ENCODE measurements at places on chromosomes 2 and 18.

DNA sequence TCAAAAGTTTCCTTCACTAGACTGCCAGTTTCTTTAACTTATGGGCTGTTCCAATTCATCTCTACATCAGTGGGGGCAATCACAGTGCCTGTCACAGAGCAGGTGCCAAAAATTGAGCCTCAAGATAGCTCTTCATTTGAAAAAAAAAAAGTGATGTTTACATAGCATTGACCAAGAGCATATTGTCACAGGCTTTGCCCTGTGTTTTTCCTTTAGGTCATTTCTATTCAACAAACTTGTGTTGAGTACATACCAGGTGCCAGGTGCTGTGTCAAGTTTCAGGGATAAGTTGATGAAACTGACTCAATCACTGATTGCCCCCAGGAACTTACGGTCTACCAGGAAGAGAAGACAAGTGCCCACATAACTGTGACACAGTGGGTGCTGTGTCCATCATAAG lies 22.2 kb upstream of the NT5C1B start:
- no peak for DNase-seq

DNA sequence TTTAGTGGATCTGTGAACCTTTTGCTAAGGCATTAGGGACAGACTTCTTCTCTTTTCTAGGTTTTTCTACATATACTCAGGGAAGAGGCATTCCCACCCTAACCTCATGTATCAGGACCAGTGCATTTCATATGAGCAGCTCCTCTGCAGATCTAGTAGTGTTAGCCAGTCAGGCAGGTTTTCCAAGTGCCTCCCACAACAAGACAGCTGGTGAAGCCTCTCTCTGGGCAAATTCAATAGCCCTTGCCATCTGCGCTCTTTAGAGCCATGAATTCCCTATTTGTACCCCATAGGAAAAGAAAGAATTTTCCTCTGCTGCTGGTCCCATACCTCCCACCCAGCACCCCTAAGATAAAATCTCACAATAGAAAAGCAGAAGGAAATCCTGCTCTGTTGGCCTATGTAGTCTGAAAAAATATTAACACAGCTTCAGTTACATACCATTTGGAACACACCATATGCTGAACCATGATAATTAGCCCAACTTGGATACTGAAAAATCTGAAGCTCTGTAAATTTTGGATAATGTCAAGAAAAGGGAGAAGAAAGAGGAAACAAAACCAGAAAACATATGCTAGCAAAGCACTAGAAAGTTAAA lies 1354.6 kb upstream of the NRXN1 start:
- DNase-seq: no peak

GRCh38 chr2:238808761-238809160 lies 39.1 kb upstream of the TWIST2 start:
- no peak for DNase-seq

- DNase-seq: no peak
Measured at GRCh38 chr2:28576714-28577113, 80.9 kb downstream of the PLB1 start.

- DNase-seq: no peak
Measured at GRCh38 chr2:60292242-60292641, 261.2 kb downstream of the BCL11A start.

DNA sequence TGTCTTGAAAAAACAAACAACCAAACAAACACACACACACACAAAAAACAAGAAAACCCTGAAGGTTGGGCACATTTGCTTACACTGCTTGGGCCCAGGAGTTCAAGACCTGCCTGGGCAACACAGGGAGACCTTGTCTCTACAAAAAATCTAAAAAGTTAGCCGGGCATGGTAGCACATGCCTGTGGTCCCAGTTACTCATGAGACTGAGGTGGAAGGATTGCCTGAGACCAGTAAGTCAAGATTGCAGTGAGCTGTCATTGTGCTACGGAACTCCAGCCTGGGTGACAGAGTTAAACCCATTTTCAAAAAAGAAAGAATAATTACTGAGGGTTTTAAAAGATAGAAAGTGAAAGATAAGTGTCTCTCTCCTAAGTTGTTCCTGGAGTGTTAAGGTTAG lies 103.4 kb downstream of the MBD5 start:
- DNase-seq: no peak

DNA sequence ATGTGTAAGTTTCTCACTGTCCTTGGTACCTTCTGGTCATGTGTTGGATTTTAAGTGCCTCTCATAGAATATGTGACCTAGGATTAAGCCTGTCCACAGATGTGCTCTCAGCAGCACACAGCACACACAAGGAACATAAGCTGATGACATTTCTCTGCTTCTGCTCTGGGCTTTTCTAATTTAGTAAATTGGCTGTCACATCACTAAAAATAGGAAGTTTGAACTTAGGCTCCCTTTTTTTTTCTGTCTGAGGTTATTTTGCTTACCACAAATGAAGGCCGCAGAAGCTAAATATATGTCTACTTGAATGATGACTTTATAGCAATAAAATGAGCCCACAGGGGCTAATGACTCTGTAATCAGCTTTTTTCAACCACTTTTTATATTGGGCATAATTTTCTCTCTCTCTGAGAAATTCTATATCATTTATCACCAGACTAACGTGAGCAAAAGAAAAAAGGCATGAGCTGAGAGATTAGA lies 150.2 kb upstream of the KLHL14 start:
- no peak for DNase-seq

DNA sequence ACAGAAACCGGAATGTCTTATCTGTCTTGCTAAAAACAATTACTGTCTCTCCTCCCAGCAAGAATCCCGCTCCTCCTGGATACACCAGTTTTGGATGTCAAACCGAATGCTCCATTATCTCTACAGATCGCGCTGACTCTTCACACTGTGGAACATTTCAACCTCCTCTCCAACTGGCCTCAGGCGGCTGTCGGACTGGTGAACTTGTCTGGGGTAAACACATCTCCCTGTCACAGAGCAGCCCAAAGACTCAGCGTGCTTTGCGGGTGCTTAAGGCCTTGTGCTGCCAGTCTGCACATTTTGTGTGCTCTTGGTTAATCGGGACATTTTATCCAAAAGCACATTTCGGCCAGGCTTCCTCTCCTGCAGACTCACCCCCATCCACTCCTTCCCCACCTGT lies 173.1 kb downstream of the ICOS start:
- DNase-seq: no peak

GRCh38 chr2:149931486-149931885 lies 343.9 kb upstream of the MMADHC start:
- DNase-seq: no peak

DNA sequence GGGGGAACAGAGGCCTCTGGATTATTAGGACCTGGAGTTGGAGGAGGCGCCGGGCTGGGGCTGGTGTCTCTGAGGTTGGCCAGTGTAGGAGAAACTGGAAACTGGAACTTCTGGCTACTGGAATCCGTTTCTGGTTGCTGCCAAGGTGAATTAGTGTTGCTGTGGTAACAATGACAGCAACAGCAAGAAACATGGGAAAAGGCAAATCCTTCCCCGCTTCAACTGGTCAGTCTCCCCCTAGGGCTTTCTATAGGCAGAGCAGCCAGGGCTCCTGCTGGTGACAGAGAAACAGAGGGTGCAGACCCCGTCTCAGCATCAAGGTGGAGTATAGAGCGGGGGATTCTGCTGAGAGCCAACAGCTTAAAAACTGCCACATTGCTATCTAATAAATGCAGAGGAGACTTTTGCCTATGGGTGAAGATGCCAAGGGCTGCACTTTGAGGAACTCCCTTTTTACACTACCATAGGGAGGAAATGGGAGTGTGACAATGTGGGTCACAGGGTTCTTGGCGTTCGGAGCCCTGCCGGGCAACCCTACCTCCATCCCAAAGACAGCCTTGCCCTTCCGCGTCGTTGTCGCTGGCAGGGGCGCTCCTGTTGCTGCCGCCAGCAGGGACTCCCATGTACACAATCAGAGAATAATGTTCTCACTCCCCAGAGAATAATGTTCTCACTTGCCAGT lies 81.4 kb upstream of the CABLES1 start:
- DNase-seq: no peak

DNA sequence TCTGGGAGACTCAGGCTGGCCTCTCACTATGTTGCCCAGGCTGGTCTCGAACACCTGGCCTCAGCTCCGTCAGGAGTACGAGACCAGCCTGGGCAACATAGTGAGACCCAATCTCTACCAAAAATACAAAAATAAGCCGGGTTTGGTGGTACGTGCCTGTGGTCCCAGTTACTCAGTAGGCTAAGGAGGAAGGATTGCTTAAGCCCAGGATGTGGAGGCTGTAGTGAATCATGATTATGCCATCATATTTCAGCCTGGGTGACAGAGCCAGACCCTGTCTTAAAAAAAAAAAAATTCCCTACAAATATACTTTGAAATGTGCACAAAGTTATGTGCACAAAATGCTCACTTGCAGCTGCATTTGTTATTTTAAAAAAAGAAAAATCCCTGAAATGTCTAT lies 26.3 kb upstream of the AGAP1 start:
- no peak for DNase-seq

DNA sequence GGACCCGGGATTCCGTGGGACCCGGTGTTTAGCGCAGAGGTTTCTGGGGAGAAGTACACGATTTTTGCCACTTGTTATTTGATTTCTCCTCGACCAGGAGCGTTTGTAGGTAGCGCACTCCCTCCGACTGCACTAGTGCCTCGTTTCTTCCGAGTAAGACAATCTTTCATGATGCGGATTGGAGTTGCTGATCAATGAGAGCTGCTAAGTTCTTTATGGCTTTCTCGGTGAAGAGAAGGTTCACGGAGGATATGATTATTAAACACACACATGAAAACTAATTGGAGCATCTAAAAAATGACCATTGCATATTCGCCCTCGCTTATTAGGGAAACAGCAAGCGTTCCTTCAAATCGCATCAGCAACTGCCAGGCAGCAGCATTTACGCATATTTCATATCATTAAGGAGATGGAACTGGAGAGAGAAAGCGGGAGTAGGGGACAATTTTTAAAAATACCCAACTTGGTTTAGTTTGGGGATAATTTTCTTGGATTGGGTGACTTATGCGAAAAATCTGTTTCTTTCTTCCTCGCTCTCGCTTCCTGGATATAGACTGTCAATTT lies 616 bp downstream of the EML6 start:
- DNase-seq: no peak

DNA sequence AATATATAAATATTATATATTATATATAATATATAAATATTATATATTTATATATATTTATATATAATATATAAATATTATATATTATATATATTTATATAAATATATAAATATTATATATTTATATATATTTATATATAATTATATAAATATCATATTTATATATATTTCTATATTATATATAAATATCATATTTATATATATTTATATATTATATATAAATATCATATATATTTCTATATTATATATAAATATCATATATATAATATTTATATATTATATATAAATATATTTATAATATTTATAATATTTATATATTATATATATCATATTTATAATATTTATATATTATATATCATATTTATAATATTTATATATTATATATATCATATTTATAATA lies 321.4 kb downstream of the CDH2 start:
- no peak for DNase-seq

GRCh38 chr2:64839844-64840243 lies 149.4 kb upstream of the SLC1A4 start:
- DNase-seq: no peak

DNA sequence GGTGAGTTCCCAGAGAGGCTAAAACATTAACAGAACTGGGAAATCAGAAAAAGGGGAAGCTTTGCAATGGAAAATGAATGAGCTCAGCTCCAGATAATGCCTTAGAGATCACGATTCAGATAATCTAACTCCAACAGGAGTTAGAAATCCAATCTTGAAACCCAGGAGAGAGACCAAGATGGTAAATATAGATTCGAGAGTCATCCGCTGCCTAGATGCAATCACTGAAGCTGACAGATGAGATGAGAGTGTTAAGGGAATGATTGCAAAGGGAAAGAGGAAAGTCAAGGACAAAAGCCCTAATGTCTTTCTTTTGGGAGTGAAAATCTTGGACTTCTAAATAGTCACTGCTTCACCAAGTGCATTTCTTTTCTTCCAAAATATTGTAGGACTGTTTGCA lies 722.0 kb downstream of the EPHA4 start:
- DNase-seq: no peak

All from T-helper 17 cell (primary cell).